ENCODE measurements at places on chromosomes 12 and 14.

DNA sequence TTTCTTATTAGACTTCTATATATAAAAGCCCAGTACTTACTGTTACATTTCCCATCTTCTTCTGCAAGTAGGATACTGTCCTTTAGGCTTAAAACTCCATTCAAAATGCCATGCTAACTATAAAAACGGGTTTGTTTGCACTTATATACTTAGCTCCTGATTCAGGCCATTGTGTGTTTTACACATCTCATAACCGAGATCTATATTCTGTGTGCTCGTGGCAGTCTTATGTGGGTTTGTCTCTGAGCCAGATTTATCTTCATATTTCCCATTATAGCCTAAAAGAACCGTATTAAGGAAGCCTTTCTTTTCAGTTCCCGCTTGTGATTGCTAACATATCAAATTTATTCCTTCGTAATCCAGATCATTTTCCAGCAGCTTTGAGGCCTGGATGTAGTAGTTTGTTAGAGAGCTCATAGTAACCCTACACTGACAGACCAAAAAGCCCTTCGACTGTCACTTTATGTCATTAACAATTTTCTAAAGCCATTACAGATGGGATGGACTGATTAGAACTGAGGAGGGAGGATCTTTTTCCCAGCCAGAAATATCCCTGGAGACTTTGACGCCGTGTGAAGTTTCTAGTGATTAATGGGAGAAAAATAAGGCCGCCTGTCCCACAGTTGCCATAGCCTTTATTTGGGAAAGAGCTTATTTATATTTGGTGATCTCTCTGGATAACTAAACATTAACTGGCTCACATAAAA is 508.5 kb downstream of the FOXG1 start:
- DNase-seq, result no peak

DNA sequence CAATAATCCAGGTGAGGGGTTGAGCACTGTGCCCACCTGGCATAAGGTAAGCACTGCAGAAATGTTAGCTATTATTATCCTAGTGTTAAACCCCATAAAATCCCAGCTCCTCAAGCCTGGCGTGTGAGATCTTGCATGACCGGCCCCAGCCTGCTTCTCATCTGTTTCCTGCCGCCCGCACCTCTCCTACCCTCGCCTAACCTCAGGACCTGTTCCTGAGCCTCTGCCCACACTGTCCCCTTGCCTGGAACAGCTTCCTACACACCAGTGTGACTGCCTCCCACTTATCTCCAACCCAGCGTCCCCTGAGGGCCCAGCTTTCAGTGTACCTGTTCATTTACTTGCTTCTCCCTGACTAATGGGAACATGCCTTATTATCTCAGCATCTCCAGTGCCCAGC is 24.7 kb downstream of the ISCA2 start:
- DNase-seq, result no peak

GRCh38 chr14:60085085-60085484 is 6.6 kb upstream of the PCNX4 start:
- no peak for DNase-seq

DNA sequence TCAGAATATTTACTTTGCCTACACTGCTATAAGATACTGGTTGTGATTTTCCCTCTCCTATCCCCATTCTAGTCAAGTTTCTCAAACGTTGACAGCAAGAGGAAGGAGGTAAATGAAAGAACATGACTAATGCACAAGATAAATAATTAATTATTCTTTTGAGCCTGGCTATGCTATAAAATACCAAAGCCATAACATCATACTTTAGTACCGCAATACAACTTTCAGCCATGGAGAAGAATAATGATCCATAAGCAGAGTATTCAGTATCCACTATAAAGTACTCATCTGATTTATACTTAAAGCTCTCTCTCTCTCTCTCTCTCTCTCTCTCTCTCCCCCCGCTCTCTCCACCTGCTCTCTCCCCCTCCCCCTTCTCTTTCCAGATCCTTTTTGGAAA is 41.3 kb downstream of the TDG start:
- DNase-seq, result no peak

DNA sequence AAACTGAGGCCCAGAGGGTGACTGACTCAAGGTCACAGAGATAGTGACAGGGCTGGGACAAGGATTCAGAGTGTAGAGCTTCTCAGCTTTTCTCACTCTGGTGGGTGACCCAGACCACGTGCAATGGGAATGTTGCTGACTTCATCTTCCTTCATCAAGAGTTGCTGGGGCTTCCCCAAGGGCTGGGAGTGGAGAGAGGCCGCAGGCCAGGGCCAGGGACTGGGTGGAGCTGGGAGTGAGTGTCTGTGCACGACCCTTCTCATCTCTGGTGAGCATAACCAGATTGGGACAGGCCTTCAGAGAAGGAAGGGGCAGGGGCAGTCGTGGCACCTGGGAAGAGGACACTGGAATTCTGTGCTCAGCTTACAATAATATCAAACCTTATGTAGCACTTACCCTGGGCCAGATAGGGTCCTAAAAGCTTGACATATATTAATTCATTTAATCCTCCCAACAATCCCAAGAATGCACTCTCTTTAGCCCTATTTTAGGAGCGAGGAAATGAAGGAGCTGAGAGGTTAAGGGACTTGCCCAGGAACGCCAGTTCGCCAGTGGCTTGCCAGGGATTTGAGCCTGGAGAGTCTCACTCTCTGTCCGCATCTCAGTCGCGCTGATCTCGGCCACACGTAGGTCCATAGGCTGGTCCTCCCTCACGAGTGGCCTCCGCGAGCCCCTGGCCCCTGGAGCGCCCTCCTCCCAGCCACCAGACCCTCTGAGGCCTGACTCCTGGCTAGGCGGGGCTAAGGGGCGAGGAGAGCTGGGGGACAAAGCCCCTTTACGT is 15.8 kb downstream of the KRT18 start:
- no peak for DNase-seq

DNA sequence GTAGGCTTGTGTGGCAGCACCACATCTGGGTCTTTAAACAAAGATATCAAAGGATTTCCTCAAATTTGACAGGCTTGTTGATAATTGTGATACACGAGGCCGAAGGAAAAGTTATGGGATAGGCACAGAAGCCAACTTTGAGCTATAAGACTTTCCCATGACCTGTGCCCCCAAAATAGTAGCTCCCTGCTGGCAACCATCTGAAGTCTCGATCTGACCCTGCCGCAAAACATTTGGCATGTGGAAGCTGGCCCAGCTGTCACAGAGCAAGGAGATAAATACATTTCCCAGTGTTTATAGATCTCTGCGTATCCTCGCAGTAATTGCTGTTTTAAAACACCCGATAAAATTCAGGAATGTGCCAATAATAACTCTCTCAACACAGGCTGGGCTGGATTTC is 26.4 kb upstream of the RGS6 start:
- no peak for DNase-seq

DNA sequence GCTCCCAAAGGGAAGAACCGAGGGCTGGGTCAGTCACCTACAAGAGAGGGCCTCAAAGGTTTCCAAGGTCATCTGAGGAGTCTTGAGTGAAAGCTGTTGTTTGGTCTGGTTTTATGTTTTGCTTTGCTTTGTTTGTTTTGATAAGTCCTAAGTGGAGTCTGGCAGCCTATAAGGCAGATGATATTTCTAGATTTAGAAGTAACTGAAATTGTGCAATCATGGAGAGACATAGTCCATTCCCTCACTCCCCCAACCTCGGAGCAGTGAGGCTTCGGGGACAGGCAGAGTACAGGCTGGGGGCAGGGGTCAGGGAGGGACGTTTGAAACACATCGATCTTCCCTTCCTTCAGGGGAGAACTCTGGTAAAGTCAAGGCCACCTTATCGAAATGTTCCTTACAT is 42.3 kb downstream of the TTC9 start:
- DNase-seq, result no peak

DNA sequence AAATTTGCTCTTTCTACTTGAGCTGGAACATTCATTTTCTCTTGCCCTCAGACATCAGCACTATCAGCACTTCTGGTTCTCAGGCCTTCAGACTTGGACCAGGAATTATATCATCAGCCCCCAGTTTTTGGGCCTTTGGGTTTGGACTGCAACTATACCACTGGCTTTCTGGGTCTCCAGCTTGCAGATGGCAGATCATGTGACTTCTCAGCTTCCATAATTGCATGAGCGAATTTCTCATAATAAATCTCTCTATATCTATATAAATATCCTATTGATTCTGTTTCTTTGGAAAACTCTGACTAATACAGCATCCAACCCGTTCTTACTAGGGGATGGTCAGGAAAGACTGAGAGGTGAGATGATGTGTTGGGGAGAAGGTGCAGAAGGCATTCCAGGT is 22.4 kb upstream of the DYRK2 start:
- DNase-seq, result no peak

DNA sequence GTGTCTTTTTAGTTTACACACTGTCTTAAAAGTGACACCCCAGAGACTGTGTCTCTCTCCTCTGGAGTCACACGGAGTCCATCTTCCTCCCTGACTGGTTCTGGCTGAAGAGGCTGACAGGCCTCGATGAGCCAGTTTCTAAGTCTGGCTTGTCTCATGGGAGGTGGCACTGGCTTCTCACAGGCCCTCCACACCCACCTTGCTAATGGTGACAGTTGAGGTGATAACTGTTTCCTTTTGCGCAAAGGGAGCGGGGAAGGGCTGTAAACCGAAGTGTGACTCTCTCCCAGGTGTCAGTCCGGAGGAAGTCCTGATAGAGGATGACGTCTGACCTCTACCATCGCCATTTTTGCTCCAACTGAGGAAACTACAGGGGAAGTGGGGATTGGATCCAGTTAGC is 30.2 kb downstream of the KCTD10 start:
- no peak for DNase-seq

DNA sequence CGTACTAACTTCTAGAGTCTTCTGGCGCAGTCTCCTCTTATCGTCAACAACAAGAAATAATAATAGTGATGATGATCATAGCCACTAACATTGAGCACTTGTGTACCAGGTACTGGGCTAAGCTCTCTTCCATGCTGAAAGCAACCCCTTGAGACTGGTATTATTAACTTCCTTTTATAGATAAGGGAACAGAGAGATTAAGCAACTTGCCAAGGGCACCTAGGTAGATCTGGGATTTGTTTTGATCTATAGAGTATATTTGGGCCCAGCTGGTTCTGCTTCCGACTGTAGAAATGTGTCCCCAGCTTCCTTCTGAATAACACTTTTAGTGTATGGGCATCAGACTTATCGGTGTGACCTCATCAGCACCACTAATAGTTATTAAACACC is 1.1 kb upstream of the ZNF219 start:
- no peak for DNase-seq

DNA sequence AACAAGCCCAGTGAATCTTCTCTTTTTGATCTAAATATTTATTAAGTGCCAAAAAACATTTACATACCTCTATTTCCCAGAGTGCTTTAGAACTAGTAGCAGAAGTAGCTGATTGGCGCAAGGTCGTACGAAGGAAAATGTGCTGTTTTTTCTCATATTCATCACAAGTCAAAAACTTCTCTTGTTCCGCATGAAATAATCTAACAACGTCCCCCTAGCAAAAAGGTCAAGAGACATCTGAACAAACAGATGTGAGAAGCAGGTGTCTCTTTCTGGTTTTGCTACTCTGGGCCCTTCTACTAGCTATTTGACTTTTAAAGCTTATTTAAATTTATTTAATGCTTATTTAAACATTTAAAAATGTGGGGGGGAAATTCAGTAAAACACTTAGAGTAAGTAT is 117.8 kb downstream of the ITPR2 start:
- no peak for DNase-seq

DNA sequence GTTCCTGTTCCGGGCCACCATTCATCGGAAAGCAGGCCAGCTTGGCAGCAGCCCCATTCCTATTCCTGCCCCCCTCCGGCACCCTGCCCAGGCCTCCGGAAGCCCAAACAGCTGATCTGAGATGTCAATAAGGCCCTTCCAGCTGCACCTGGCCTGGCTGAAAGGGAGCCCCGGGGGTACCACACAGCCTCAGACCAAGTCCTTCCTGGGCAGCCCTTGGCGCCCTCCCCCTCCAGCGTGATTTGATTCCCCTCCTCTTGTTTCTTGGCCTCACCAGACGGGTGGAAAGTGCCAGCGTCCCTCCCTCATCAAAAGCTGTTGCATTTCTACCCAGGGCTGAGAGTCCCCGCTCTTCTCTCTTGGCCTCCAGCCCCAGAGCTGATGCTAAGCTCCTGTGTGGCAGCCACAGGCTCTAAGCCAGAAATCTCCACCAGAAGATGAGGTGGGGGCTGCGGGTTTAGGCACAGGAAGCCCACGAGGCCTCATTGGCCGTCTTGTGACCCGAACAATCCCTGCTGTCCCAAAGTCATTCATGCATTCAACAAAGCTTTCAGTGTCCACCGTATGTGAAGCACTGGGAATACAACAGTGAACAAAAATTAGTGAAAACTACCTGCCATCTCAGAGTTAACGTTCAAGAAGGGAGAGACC is 215.4 kb downstream of the SLC41A2 start:
- no peak for DNase-seq

GRCh38 chr12:65306366-65307168 is 28.1 kb downstream of the MSRB3 start:
- DNase-seq, result peak; percentile 47

GRCh38 chr12:69469854-69470188 is 367 bp upstream of the FRS2 start:
- DNase-seq, result no peak

- DNase-seq, result no peak
Measured at GRCh38 chr12:49413796-49414195, 46.5 kb downstream of the SPATS2 start.

DNA sequence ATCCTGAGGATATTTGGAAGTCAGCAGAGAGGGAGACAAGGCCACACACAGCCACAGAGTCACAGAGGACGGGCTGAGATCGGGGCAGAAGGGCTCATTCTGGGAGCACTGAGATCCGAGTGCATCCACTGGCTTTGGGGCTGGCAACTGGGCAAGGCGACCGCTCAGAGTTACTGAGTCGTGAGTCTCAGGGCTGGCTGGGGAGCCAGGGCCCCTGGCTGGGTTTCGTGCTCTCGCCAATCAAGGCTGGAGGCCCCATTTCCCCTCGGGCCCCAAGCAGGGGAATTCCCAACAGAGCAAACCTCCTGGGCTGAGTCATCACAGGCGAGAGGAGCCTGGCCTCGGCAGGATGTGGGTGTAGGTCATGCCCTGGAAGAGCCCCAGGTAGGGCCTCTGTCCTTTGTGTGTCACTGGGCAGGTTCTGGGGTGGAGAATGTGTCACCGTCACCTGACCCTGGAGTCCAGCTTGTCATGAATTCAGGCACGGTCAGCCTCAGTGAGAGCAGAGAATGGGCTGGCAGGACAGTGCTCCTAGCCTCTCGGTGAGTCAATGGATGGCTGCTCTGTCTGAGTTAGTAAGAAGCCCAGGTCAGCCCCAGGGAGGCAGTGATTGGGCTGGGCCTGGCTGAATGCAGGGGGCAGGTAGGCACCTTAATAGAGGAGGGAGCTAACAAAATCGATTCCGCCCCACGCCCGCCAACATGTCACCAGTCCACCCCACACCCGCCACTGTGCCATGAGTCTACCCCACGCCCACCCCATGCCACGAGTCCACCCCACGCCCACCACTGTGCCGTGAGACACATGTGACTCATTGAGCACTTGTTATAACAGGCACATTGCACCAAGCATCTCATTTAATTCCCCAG is 16.9 kb downstream of the ASB2 start:
- DNase-seq, result no peak

GRCh38 chr12:66113471-66113870 is 17.1 kb downstream of the LLPH start:
- DNase-seq, result no peak

GRCh38 chr14:105945896-105946295 is 419.5 kb downstream of the TMEM121 start:
- no peak for DNase-seq

- DNase-seq, result no peak
Measured at GRCh38 chr12:112153181-112153892, 28.0 kb downstream of the TRAFD1 start.

GRCh38 chr12:108102363-108102762 is 26.7 kb upstream of the WSCD2 start:
- no peak for DNase-seq

- DNase-seq, result peak; percentile 75
Measured at GRCh38 chr12:52713960-52714886, 10.9 kb upstream of the KRT77 start.

- no peak for DNase-seq
Measured at GRCh38 chr12:104840262-104840661, 117.8 kb downstream of the SLC41A2 start.
